Sciatic nerve (tissue), 2 donors: ENCODE measurements at places on chromosomes 4 and X.

GRCh38 chr4:175378372-175378771 lies 433.7 kb downstream of the GPM6A start:
- DNase-seq = no peak

DNA sequence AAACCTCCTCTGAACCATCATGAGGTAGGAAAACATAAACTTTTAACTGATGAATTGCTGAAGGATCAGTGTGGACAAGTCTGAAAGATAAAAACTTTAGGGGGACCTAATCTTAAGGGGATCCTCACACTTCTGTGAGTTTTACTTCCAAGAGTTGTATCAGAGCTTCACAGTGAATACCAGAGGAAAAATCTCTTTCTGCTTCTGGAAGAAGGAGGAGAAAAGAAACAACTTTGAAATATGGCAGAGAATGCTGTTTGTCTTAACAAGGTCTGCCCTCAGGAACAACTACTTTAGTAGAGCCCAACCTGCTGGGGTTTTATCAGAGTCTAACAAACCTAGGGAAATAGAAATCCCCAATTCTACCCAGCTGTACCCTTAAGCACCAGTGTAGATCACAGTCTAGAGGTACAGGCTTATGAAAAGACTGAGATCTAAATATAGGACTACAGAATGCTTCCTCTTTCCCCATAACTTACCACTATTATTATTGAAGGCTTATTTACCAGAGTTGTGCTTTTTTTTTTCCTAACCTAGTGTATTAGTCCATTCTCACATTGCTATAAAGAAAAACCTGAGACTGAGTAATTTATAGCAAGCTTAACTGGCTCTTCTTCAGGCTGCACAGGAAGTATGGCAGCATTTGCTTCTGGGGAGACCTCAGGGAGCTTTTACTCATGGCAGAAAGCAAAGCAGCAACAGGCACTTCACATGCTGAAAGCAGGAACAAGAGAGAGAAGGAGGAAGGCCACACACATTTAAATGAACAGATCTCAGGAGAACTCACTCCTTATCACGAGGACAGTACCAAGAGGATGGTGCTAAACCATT lies 167.9 kb downstream of the CAMK2D start:
- DNase-seq = no peak

- DNase-seq = no peak
Measured at GRCh38 chrX:43633757-43634156, 22.3 kb upstream of the MAOA start.

DNA sequence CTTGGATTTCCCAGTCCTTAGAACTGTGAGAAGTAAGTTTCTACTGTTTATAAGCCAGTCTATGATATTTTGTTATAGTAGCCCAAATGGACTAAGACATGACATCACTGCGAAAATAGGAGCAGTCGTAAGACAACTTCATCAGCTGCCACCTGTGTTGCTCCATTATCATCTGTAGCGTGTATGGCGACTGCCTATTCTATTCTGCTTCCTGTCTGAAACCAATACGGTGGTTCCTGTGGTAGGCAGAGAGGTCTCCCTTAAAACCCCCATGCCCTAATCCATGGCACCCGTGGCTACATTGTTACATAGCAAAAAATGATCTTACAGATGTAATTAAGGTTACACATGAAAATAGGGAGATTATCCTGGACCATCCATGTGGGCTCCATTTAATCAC lies 105.4 kb upstream of the FAT1 start:
- no peak for DNase-seq

- DNase-seq = peak; percentile 49
Measured at GRCh38 chrX:153651540-153652079, 4.6 kb downstream of the DUSP9 start.

GRCh38 chr4:848307-848691 lies 22.4 kb upstream of the CPLX1 start:
- DNase-seq = no peak

GRCh38 chrX:68763481-68763880 lies 65.3 kb upstream of the EFNB1 start:
- no peak for DNase-seq

DNA sequence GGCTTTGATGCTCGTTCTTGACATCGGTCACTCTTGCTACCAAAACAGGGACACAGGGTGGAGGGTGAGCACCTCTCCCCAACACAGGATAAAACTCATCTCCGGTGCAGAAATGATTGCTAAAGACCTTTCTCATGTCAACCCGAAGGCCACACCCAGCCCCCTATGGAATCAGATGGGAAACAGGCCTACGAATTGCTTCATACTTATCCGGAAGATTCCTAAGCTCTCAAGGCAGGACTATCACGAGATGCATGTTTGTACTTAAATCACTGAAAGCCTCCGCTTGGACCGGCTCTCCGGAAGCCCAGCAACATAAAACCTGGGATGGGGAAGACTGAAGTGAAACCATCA lies 74.9 kb downstream of the MTMR1 start:
- DNase-seq = no peak

DNA sequence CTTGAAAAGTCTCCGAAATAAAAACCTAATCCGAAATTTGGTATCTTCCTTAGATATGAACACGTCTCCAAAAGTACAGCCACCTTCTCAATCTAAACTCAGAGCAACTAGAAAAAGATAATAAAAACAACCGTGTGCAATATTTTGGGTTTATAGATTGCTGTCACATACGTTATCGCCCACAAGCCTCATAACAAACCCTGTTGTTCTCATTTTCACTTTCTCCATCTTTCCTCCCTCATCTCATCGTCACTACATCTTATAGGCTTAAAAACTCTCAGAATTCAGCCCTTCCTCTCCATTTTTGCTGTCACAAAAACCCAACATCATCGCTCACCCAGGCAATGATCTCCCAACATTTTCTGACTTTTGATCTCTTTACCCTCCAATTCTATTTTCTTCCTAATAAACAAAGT lies 448 bp upstream of the SCFD2 start:
- DNase-seq = no peak

DNA sequence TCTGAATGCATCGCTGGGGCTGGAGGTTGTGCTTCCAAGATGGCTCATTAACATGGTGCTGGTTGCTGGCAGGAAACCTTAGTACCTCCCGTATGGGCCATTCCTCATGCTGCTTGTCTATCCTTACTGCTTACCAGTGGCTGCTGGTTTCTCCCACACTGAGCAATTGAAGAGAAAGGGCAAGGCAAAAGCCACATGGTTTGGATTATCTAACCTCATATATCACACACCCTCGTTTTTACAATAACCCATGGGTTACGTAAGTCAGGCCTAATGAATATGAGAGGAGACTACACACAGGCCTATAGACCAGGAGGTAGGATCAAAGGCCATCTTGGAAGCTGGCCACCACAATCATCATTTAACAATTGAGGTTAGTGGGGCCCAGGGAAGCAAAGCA lies 141.8 kb upstream of the EDNRA start:
- DNase-seq = no peak

DNA sequence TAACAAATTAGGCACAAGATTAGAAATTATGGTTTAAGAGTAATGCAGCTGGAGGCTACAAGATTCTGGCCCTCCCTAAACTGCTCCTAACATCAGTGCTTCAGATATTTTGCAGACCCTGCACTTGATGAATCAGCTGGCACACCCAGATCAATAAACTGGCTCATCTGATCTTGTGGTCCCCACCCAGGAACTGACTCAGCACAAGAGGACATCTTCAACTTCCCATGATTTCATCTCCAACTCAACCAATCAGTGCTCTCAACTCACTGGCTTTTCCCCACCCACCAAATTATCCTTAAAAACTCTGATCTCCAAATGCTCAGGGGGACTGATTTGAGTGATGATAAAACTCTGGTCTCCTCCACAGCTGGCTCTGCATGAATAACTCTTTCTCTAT lies 21.7 kb upstream of the TMEM33 start:
- no peak for DNase-seq

DNA sequence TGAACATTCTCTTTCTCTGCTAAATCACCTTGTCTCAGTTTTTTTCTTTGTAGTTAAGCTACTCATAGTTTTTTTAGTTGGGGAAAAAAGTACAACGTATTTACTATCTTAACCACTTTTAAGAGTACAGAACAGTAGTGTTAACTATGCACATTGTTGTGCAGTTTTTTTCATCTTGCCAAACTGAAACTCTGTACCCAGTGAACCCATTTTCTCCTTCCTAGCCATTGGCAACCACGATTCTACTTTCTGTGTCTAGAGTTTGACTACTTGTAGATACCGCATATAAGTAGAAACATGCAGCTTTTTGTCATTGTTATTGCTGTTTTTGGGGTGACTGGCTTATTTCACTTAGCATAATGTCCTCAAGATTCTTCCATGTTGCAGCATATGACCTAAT lies 10.0 kb downstream of the N4BP2 start:
- no peak for DNase-seq

DNA sequence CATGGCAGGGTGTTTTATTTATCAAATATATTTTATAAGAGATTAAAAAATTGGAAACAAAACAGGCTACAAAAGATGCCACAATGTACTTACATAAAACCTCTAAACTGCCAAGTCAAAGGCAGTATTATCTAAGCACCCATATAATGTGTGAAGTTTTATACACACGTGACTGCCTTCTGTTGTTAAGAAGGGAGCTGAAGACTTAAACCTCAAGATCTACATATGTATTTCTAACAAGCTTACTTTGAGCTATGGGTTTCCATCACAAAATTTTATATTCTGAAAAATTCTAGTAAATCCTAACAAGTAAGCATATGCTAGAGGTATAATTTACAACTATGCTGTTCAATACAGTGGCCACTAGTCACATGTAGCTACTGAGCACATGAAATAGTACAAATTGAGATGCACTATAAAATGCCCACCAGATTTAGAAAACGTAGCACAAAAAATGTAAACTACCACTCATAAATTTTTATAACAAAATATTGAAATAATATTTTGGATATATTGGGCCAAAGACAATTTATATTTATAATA lies 9.8 kb downstream of the ATP8A1 start:
- no peak for DNase-seq

DNA sequence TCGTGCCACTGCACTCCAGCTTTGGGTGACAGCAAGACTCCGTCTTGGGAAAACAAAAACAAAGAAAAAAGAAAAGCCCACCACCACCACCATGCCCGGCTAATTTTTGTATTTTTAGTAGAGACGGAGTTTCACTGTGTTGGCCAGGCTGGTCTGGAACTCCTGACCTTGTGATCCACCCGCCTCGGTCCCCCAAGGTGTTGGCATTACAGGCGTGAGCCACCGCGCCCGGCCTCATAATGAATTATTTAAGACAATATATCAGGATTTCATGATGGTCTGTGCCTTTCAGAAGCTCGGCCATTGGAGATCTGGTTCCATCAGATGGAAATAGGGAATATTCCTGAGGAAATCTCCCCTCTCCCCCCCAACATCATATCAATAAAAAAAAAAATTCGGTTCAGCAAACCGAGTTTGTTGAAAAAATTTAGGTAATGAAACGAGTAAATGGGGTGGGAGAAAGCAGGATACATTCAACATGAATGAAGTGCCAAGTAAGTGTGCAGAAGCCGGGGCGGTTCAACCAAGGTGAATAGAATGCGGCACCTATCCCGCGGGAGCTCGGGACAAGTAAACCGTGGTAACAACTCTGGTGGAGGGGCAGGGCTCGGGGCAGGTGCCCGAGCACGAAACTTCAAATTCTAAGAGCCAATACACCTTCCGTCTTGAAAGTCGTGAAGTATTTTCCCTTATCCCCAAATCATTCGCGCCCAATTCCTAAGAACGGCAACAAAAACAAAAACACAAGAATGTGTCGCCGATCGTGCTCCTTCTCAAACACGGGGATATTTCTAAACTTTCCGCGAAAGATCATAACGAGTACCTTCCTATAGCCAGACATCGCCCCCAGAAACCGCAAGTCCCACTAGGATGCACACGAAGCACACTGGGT lies 773 bp upstream of the TXLNG start:
- peak; percentile 65 for DNase-seq

DNA sequence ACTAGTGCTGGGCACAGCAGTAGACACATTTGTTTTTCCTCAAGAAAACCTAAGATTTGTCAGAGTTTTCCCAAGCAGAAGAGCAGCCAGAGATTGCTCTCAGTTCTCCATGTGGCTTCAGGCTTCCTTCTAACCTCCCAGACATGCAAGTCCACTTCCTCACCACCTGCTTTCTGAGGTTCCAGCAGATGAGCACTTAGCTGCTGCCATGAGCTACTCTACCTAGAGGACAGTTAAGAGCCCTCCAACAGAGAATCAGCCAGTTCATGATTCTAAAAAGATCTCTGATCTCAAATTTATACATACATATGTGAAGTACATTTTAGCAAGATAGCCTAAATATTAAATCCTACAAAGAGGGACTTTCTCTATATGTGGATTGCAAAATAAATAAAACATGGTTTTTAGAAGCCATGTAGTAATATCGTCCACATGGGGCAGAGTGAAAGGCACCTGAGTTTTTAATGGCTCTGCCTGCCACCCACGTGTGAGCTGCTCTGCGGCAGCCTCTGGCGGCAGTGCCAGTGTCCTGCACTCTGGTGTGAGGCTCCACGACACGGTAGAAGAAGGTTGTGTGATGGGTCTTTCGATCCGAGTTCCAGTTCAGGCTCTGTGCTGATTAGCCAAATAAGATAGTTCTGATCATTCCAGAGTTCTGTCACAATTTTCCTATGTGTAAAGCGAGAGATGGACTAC lies 10.3 kb downstream of the CYP4V2 start:
- no peak for DNase-seq

DNA sequence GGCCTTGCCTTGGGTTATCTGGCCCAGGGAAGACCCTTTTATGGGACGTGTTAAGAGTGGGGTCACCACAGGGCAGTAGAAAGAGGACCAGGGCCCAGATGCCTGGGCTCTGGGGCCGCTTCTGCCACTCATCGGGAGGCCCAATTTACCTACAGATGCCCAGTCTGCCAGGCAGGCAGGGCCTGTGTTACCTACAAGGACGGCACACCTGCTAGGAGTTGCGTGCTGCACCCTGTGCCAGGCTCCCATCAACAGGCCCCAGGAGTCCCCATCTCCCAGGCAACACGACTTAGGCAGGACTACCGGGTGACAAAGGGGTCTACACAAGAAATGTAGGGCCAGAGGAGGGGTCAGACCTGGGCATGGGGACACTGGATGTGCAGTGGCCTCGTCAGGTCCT lies 34.6 kb downstream of the WDR1 start:
- no peak for DNase-seq

- DNase-seq = no peak
Measured at GRCh38 chr4:119152741-119153140, 17.1 kb downstream of the MYOZ2 start.

DNA sequence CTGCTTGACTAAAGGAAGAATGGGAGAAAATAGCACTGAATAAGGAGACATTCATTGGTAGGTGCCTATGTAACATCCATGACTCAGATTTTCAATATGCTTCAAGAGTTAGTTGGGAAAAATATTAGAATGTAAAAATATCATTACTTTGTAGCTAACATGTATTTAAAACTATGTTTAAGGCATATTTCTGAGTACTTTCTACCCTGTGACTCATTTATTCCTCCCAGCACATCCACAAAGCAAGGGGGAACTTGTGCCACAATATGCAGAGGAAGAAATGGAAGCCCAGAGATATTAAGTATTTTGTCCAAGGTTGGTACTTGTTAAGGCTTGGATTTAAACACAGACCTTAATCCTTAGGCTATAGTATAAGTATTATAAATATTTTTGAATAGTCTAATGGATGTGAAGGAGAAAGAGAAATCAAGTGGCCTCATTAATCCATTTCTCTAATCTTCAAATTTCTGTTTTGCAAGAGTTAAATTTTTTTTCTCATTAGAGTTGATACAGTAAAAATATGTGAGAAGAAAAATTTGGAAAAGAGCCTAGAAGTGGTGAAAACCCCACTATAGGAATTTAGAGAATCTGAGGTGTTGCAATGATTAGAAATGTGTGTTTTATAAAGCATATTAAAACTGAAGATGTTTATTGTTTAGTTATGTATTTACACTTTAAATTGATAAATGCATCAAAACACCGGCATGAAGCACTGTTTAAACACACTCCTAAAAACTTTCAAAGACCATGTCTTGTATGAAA lies 149.3 kb upstream of the GYPA start:
- no peak for DNase-seq
